Putamen (tissue), 1 donor: ENCODE measurements at places on chromosomes 1 and 21.

DNA sequence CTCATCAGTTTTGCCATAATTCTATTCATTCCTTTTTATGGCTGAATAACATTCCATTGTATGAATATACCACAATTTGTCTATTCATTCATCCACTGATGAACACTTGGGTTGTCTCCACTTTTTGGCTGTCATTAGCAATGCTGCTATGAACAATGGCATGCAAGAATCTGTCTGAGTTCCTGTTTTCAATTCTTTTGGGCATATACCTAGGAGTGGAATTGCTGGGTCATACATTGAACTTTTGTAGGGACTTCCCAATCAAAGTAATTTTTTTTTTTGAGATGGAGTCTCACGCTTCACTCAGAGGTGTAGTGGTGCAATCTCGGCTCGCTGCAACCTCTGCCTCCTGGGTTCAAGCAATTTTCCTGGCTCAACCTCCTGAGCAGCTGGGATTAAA, 34.9 kb downstream of the AADACL4 start:
- no peak for DNase-seq

- peak; percentile 98 for DNase-seq
Observed at GRCh38 chr1:44592208-44593145, 81.8 kb downstream of the TMEM53 start.

GRCh38 chr1:192550922-192551534, 24.5 kb upstream of the RGS1 start:
- no peak for DNase-seq

DNA sequence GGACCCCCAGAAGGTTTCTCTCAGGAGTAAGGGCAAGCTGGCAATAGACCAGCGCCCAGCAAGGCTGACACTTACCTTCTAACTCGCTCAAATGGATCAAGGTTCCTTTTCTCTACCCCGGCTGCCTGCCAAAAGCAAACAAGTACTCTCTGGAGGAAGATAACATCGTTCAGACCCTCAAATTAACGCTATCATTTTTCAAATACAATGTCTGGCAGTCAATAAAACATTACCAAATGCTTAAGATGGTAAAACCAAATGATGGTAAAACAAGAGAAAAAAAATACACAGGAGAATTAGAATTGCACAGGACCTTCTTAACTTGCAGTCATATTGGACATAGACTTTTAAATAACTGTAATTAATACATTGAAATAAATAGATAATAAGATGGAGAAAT, 148.1 kb downstream of the SPATA46 start:
- DNase-seq = no peak

DNA sequence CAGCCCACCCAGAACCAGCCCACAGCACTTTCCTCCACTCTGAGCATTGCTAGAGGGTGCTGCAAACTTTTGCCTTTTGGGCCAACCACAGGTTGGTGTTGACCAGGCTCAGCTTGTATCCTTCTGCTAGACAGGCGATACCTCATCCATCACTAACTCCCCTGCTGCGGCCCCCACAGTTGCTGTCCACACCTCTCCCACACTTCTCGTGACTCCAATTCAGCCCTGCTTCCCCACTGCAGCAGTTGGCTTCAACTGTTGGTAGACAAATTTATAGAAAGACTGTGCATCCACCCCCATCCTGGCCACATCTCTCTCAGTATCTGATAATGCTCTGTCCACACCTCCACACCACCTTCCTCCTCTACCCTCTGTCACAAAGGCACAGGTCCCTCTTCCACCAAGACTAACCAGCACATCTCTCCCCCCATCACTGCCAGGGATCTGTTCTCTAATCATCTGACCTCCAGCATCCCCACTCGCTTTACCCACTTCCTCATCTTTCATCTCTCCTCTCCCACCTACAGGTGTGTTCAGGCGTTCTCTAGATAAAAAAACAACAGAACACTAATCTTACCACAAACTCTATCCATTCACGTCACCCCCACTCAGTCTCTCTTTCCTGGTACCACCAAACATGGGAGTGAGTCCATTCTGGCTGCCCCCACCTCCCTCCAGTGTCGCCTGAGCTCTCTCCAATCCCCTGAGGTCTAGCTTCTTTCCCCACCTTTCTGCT, 15.8 kb upstream of the SLC25A44 start:
- no peak for DNase-seq

DNA sequence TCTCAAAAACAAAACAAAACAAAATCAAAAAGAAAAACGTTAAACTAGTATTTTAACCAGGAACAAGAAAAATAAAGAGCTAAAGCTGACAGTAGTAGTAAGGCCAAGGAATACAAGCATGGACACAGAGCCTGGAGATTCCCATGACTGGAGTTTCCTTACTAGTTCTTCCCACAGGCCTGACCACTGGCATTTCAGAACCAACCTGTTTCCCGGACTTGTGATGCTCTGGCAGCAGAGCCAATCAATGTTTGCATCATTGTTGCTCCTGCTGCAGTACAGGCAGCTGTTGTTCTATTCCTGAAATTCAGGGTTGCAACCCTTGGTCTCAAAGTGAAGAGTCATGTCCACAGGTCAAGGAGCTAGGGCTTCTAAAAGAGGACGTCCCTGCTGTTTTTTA, 111.3 kb upstream of the WARS2 start:
- DNase-seq = no peak

DNA sequence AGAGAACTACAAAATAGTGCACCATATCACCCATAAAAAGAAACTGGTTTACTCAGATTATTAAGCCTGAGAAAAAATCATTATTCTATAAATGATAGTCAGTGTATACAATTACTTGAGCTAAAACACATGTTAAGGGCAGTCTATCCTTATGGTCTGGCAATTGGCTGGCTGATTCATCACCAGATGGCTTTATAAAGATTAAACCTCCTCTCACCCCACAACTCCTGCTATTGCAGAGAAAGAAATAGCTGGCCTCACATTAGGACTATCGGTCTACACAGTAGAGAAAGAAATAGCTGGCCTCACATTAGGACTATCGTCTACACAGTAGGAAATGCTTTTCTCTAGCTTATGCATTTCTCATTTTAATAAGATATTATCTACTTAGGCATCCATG, 21.2 kb downstream of the CEP170 start:
- no peak for DNase-seq

GRCh38 chr1:10646347-10646861, 150.0 kb downstream of the CASZ1 start:
- no peak for DNase-seq

DNA sequence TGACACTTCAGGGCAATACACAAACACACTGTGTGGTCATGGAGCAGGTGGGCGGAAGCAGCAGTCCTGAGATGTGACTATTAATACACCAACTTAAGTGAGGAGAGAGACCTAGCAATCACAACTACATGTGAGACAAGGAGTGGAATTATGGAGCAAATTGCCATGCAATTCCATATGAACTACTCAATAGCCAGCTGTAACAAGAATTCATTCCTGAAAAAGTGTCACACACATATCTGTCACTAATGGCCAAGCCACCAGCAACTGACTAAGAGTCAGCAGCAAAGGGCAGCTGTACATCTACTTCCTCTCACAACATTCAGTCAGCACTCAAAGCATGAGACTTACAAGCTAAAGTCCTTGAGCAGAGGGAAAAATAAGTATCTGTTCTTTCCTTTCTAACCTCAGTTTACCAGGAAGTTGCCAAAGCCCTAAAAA, 46.2 kb downstream of the GPR3 start:
- DNase-seq = no peak

DNA sequence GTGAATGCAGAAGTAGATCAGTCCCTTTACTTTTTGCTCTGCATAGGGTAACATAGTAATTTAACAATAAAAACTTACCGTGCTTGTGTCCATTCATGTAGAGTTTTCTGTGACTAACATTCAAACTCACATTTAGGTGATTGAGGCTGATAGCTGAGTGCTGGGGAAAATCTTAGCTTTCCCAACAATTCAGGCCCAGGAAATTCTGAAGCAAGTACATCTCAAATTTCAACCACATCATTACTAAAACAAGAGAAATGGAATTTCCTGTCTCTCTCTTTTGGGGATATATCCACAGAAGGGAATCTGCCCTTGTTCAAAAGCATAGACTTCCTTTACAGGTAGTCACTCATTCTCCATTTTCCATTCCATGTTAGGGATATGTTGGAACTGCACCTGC, 33.1 kb upstream of the C1orf146 start:
- DNase-seq = no peak

DNA sequence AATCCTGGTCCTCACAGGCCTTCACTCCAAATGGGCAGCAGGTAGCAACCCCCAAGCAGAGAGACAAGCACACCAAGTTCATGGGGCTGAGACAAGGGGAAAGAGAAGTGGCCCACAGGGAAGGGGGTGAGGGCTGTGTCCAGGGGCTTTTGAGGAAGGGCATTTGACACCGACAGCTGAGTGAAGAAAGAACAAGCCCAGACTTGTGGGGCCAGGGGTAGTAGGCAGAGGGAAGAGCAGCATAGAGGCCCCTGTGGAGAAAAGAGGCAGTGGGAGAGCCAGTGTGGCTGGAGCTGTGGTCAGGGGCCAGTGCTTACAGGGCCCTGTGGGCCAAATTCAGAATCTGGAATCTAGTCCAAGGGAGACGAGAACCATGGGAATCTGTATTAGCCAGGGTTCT, 85.4 kb downstream of the IGSF21 start:
- DNase-seq = no peak

DNA sequence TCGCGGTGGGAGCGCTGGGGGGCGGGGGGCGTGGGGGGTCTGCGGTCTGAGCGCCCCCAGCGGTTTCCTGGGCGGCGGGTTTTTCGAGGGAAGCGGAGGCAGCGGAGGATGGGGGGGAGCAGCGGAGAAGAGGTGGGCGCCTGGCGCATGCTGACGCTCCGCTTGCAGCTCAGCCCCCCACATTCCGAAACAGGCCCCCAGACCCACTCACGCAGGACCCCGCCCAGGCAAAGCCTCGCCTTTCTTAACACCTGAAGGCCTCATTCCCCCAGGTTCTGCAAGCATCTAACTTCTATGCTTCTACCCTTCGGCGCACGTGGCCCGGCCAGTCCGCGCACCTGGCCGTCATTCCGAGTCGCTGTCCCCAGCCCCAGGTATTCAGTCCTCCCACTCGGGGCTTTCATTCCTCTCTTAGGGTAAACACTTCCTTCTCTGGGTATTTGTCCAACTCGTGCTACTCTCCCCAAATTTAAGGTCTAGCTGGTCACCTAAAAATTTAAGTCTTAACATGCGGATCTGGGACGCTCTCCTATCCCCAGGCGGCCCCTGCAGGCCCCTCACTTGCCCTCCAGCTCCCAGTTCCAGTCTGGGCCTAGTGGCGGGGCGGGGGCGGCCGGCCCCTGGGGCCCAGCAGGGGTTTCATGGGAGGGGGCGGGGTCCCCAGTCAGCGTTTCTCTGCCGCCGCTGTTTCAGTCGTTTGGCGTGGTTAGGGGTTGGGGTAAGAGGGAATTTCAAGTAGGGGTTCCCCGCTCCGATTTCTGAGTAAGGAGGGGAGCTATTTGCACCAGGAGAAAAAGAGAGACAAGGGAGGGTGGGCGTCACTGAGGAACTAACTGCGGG, 2.8 kb upstream of the ZBTB7B start:
- DNase-seq = no peak

DNA sequence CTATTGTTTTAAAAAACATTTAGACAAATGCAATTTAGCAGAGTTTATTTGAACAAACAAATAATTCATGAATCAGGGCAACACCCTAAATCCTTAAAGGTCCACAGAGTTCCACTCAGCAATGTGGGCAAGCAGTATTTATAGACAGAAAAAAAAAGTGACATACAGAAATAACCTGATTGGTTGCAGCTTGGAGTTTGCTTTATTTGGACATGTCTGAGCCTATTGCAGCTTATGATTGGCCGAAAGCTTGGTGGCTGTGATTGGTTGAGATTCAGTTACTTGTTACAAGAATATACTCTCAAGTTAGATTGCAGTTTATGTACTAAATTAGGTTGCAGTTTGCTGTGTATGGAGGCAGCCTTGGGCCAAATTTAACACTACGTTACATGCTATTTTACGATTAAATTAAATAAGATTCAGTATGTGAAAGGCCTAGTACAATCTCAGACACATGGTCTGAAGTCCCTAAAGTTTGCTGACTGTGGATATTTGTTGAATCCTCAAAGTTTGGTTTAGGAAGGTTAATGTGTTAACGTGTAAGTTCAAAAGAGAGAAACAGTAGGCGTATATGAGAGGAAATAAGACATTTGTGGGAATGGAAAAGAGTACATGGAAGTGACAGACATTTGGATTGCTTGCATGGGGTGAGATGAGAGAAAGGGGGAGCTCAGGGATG, 6.9 kb upstream of the CAMSAP2 start:
- DNase-seq = no peak

DNA sequence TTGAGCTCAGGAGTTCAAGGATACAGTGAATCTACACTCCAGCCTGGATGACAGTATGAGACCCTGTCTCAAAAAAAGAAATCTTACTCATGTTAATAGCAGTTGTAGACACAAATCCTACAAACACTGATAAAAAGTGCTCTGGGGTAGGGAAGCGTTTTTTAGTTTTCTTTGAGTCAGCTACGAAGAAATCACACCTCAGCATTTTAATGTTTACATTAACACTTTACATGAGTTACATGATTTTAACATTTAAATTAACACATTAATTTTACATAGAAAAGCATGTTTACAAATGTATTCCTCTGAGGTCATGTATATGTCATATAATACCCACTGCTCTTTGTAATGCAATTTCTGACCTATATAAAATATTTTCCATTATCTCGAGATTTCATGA, 419.2 kb downstream of the DPYD start:
- DNase-seq = no peak
